ENCODE measurements at places on chromosomes 16 and 17. TPM values are rescaled to one million over a fixed set of nuclear protein-coding genes. Genes with fewer than 3 reads are reported as not detected.

DNA sequence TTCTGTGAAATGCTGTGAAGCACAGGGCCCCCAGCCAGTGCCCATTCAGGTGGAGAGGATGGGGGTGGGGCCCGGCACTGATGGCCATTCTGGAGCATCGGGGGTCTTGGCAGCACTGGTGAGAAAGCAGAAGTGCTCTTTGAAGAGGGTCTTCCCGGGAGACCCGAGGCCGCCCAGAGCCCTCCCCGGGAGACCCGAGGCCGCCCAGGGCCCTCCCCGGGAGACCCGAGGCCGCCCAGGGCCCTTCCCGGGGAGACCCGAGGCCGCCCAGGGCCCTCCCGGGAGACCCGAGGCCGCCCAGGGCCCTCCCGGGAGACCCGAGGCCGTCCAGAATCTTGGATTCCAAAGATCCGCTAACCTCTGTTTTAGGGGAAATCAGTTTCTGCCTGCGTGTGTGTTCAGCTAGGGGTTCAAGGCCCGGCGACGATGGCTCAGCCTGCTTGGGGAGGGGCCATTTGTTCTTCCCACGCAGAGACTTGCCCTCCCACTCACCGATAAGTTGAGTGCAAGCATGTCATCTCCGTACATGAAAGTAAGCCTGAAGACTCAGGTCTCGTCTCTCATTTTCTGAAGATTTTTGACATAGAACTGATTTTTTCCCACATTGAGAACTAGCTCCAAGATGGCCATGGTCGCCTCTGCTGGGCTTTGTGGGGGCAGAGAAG, 35.2 kb upstream of the CAPN15 start:
- no peak for DNase-seq

- no peak for DNase-seq
Measured at GRCh38 chr17:33521784-33522183, 228.7 kb upstream of the ASIC2 start.

DNA sequence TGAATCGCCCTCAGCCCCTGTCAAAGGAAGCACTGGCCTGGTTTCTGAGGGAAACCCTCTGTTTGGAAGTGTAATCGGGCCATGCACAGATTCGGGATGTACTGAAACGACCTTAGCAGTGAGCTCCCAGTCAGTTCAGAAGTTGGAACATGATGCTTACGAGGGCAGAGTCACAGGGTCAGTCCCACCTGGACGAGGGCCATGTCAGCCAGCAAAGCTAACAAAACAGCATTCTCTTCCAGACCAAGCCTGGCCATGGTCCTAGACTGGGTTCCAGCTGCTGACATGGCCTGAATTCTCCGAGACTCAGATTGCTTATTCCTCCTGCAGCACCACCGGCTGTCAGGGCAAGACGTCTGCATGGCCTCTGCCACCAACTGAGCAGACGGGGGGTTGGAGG, 192.2 kb upstream of the WSCD1 start:
- no peak for DNase-seq

- DNase-seq: no peak
Measured at GRCh38 chr16:4746215-4746614, 11.9 kb downstream of the DNAAF8 start.

DNA sequence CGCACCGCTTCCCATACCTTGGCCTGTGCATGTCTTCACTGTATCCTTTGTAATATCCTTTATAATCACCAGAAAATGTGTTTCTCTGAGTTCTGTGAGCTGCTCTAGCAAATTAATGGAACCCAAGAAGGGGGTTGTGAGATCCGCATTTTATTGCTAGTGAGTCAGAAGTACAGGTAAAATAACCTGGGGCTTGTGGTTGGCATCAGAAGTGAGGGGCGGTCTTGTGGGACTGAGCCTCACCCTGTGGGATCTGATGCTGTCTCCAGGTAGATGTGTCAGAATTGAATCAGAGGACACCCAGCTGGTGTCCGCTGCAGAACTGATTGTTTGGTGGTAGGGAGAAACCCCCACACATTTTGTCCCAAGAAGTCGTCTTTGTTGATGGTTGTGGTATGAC, 382.4 kb downstream of the SNX29 start:
- DNase-seq: no peak

DNA sequence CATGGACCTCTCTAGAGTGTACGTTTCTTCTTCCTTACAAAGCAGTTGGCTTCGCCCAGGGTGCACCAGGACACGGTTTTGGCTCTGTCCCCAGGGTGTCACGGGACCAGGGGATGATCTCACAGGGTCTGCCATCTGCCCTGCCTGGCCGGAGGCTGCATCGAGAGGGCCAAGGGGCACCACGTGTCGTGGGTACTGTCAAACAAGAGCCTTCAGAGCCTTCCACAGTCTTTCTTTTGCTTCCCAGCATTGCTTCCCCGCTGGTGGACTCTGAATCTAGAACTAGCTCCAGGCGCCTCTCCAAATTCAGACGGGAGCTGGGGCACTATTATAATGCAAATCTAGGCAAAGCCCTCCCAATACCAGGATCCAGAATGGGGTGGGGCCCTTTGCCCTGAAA, 47.9 kb downstream of the MAPT start:
- no peak for DNase-seq

GRCh38 chr17:79915850-79916430, 76.7 kb upstream of the CBX4 start:
- no peak for DNase-seq

- no peak for DNase-seq
Measured at GRCh38 chr16:66267292-66268014, 99.0 kb upstream of the CDH5 start.

GRCh38 chr16:1877804-1878203, 5.8 kb upstream of the MEIOB start:
- no peak for DNase-seq

DNA sequence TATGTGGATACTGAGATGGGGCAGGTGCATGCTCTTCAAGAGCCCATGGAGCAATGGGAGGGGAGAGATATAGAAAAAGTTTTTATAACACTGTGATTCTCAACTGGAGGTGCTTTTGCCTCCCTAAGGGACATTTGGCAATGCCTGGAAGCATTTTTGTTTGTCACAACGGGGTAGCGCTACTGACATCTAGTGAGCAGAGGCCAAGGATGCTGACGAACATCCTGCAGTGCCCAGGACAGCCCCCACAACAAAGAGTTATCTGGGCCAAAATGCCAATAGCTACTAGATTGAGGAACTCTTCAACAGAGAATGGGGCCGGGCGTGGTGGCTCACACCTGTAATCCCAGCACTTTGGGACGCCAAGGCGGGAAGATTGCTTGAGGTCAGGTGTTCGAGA, 67.2 kb upstream of the CLEC3A start:
- DNase-seq: no peak

GRCh38 chr17:80920441-80920840, 71.2 kb upstream of the CHMP6 start:
- no peak for DNase-seq

DNA sequence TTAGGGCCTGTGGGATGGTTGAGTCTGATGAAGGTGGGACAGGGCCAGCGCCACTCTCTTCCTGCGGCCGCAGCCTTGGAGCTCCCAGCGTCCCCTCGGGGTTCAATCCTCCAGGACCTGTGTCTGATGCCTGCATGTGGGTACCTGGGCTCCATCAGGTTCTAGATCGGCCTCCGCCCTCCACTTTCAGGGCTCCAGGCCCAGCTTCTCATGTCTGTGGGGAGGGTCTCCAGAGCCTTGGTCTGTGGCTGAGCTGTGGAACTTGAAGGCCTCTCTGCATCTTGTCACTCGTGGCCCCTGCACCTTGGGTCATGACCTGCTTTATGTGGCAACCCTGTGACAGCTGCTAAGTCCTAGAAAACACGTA, 89.8 kb upstream of the ZNF750 start:
- no peak for DNase-seq

GRCh38 chr16:5025171-5025632, 8.5 kb downstream of the NAGPA start:
- DNase-seq: no peak

GRCh38 chr16:49049191-49049590, 232.4 kb downstream of the CBLN1 start:
- DNase-seq: no peak

DNA sequence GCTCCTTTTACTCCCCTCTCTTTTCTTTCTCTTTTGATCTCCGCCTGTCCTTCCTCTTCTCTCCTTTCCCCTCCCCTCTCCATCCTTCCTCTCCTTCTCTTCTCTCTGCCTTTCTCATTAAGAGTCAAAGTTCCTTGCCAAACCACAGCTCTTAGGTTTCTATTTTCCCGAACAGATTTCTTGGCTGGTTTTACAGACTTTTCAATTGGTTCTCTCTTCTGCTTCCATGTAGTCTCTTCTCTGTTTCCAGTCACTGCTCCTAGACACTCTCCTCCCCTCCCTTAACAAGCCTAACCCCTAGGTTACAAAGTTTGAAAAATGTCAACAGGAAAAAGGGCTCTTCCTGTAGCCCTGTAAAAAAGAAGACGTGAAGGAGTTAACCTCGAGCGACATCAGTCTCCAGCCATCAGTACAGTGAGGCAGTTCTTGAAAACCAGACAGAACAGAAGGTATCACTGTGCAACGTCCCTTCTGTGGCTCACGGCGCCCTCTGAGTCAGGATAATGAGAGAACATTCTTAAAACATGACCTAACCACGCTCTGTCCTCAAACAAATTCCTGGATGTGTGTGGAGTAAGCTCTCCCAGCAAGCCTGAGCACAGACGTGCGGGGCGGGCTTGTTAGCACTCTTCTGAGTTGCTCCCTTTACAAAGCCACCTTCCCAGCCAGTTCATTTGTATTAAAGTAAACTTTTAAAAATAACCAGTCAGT, 11.6 kb upstream of the MARCHF10 start:
- DNase-seq: peak; percentile 83

- no peak for DNase-seq
Measured at GRCh38 chr17:10738521-10739258, 8.9 kb upstream of the TMEM220 start.

- no peak for DNase-seq
Measured at GRCh38 chr17:3695129-3695722, 729 bp downstream of the P2RX5 start.

GRCh38 chr17:41256291-41256685, 1.1 kb downstream of the KRTAP9-9 start:
- DNase-seq: no peak

DNA sequence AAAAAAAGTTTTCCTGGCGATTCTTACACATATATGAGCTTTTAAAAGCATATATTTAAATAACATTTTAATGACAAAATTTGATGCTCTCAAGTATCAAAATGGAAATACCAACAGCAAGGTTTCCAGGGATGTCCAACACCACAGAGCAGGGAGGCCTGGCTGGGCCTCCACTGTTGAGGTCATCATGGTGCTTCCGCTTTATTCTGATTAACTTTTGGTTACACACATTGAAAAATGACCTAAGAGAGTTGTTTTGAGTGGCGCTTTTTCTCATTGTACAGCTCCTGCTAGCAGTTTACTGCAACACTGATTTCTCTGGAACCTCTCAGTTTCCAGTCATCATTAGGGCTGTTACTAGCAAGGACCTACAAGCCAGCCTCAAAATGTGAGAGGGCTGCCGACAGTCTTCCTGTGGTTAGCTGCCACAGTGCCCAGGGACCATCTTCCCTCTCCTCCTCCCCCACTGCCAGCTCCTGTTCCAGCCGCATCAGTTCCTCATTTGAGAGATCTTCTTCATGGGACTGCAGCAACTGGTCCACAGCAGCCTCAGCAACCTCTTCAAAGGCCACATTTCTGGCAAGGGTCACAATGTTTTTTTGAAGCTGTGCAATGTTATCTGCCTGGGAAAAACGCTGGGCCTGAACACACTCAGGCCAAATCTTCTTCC, 21.3 kb downstream of the DEF8 start:
- no peak for DNase-seq

GRCh38 chr17:59329176-59330052, 2.0 kb upstream of the YPEL2 start:
- peak; percentile 81 for DNase-seq

The SLC5A10 gene
- total RNA-seq: not detected

The CCL17 gene
- total RNA-seq: not detected

The HOXB6 gene
- 48.2 TPM for total RNA-seq

The LUC7L gene
- 45.6 TPM for total RNA-seq

The MYL4 gene
- 1.1 TPM for total RNA-seq

The CD300LF gene
- total RNA-seq: not detected

The NMT1 gene
- 205 TPM for total RNA-seq

The SLFN5 gene
- total RNA-seq: 35.3 TPM

The CDRT4 gene
- 4.8 TPM for total RNA-seq

The MYH1 gene
- not detected for total RNA-seq

All from glomerular endothelial cell (primary cell).